Renal pelvis (tissue), 12 donors: ENCODE measurements at places on chromosomes 5 and 9. TPM values are rescaled to one million over a fixed set of nuclear protein-coding genes. Genes with fewer than 3 reads are reported as not detected.
A peak's percentile ranks its signal among the peaks of the same experiment; 100 is the strongest.

GABRP gene
- polyA plus RNA-seq, result 2.4 TPM

TPRN gene
- 23.2 TPM for polyA plus RNA-seq

LRRC19 gene
- 18.9 TPM for polyA plus RNA-seq

TMEM250 gene
- polyA plus RNA-seq, result 24.5 TPM

ERMP1 gene
- 44.3 TPM for polyA plus RNA-seq

CAMK4 gene
- 5.6 TPM for polyA plus RNA-seq

ANKRD18A gene
- polyA plus RNA-seq, result 3.9 TPM

FOXD4L5 gene
- polyA plus RNA-seq, result 0.11 TPM

RNF130 gene
- 70.9 TPM for polyA plus RNA-seq

PCDHGA12 gene
- polyA plus RNA-seq, result 1.8 TPM

STING1 gene
- polyA plus RNA-seq, result 41.3 TPM

IL3 gene
- not detected for polyA plus RNA-seq

CTSL gene
- 148 TPM for polyA plus RNA-seq

ECM2 gene
- 14.1 TPM for polyA plus RNA-seq

IRF1 gene
- 17.1 TPM for polyA plus RNA-seq

DNA sequence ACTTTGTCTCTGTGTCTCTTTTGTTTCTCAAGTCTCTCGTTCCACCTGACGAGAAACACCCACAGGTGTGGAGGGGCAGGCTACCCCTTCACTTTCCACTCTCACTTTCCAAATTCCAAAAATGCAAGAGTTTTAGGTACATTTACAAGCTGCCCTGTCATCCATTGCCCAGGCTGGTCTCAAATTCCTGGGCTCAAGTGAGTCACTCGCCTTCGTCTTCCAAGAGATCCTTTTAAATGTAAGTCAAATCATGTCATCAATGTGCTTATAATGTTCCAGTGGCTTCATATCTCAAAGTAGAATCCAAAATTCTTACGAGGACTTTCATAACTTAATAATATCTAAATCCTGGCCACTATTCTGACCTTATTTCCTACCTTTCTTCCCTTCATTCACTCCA is 20.4 kb upstream of the UGCG start:
- DNase-seq, result no peak

DNA sequence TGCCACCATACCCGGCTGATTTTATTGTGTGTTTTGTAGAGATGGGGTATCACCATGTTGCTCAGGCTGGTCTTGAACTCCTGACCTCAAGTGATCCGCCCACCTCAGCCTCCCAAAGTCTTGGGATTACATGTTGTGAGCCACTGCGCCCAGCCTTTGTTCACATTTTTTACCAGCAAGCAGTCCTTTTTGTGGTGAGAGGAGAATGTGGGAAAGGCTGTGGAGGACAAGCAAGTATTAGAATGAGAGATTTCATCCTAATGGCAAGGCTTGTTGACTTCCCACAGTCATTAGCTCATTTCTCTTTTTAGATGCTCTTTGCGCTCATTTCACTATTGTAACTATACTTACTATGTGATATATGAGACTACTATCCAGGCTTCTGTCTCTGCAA is 6.1 kb downstream of the IL31RA start:
- no peak for DNase-seq

GRCh38 chr9:16705111-16705604 is 165.3 kb downstream of the BNC2 start:
- DNase-seq, result peak; percentile 82

GRCh38 chr9:126298063-126298801 is 28.4 kb upstream of the MVB12B start:
- peak; percentile 77 for DNase-seq

DNA sequence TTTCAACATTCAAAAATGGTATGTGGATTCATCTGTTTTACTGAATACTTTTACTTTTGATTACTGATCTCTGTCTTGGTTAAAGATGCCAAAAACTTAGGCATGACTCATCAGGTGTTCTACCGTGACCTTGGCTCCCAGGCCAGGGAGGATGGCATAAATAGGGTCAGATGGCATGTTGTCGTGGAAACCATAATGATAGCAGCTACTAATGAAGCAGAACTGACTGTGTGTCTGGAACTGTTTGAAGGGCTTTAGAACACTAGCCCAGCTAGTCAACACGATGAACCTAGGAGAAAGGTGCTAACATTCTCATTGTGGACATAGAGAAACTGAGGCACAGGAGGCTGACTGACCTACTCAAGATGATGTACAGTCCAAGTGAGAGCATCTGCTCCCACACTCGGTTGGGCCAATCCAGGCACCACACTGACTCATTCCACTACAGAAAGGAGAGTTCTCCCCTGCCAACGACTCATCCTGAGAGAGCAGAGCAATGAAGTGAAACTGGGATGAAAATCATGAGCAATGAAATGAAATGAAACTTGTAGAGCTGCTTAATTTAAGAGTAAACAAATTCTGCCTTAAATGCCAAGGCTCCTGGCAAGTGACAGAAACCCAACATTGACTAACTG is 116.0 kb downstream of the TENT4A start:
- DNase-seq, result no peak

DNA sequence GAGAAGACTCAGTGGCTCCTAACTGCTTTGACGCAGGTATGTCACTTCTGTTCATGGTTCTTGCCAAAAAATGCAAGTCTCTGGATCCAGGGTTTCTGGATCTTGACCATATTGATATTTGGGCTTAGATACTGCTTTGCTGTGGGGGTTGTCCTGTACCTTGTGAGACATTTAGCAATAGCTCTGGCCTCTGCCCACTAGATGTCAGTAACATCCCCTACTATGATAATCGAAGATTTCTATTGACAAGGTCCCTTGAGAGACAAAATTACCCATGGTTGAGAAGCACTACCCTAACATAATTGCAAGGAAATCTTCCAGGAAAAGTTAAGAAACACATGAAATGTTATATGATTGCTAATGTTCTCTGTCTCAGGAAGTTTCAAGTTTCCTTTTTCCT is 285.4 kb downstream of the TMEM232 start:
- peak; percentile 4 for DNase-seq

- peak; percentile 9 for DNase-seq
Measured at GRCh38 chr5:171736976-171737891, 48.4 kb upstream of the SMIM23 start.

DNA sequence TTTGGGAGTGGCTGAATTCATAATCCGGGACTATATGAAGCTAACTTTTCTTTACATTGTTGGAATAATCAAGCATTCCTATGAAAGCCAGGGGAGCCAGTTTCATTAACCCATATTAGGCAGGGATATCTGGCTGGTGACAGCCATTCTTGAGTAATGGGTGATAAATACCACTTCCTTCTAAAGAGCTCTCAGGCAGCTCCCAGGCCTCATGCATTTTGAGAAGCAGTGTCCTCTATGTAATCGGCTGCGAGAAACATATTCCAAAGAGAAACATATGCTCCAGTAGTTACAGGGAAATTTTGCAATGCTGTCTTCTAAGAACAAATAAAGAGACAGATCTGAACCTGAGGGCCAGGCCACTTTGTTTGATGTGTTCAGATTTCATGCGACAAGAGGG is 83.1 kb downstream of the MSX2 start:
- DNase-seq, result no peak

- DNase-seq, result no peak
Measured at GRCh38 chr9:123089790-123090189, 56.3 kb downstream of the GPR21 start.

DNA sequence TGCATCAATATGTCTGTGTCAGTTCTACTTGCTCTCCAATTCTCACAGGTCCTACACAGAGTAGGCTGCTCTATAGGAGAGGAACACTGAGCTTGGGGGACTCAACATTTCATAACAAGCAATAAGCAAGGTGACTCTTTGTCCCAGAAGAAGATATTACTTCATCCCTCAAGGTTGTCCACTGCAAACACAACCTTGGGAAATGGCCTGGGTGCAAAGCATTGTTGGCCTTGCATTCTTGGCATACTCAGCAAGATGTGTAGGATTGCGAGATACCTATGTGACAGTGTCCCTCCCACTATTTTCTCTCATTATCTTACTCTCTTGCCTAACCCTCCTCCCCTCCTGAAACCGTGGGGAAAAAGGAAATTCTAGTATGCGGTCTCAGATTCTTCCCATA is 169.8 kb upstream of the FREM1 start:
- DNase-seq, result no peak

- DNase-seq, result no peak
Measured at GRCh38 chr9:107090218-107090617, 192.9 kb upstream of the RAD23B start.

DNA sequence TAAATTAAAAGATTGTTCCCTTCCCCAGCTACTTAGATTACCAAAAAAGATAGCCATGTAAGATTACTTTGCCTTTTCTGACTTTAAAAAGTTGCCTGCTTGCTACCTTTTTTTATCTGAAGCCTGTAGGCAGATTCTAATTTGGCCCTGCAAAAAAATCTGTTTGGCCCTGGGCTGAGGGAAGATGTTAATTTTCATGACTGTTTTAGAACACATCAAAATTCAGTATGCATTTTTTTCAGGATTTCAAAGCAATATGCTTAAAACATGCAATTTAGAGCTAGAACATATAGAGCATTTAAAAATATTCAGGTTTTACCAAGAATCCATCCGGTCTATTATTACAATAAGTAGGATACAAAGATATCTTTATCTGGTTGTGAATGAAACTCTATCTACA is 563.6 kb downstream of the NR2F1-AS1 start:
- no peak for DNase-seq

- DNase-seq, result no peak
Measured at GRCh38 chr5:179422213-179422855, 77.1 kb upstream of the ADAMTS2 start.

DNA sequence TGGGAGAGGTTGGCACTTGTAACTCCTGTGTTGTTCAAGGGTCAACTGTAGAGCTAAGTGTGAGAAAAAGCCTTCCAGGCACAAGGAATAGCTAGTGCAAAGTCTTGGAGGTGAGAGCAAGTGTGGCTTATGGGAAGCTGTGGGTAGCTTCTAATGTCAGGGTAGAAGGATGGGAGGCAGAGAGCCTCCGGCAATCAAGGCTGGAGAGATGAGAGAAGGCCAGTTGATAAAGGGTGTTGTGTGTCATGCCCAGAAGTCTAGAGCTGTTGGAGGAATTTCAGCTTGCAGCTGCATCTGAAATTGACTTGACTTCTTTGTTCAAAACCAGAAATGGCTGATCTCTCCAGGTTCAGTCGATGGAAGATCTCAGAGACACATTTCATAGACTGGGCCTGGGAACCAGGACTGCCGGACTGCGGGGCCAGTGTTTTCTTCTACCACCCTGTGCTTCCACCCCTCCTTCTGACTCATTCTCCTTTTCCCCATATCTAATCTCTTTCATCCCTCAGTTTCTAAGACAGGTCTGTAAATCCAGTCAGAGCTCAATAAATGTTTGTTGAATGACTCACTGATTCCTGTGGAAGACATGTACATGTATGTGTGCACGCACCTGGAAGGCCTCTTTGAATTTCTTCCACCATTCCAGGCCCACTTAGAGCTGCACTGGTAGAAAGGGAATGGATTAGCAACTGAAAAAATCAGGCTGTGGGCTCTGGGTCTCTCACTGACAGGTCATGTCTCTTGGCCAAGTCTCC is 67.8 kb upstream of the KLF4 start:
- no peak for DNase-seq

GRCh38 chr9:89021154-89021803 is 30.0 kb downstream of the S1PR3 start:
- no peak for DNase-seq

GRCh38 chr9:125650271-125650737 is 56.7 kb downstream of the MAPKAP1 start:
- no peak for DNase-seq

GRCh38 chr5:173869316-173869715 is 18.8 kb upstream of the CPEB4 start:
- no peak for DNase-seq

GRCh38 chr5:115262321-115263077 is at the start of gene PGGT1B:
PGGT1B (minus strand) TSS chr5:115262877; CDS start chr5:115262851, 26 bp downstream.
- peak; percentile 60 for DNase-seq

DNA sequence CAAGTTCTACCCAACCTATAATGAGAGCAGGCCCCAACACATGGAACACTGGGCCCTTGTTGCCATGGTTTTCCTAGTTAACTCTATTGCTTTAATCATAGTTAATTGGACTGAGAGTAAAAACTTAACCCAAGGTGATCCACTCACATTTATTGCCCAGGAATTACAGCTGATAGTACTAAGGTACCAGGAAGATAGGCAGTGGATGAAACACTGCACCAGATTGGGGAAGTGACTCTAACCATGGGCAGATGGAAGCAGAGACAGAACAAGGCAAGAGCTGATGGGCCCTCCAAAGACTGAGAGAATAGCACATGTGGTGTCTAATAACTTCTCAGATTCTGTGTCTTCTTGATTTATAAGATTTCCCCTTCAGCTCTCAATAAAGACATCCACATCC is 145.7 kb upstream of the TRIM32 start:
- no peak for DNase-seq

GRCh38 chr5:66436721-66437120 is 159.5 kb upstream of the MAST4 start:
- no peak for DNase-seq

DNA sequence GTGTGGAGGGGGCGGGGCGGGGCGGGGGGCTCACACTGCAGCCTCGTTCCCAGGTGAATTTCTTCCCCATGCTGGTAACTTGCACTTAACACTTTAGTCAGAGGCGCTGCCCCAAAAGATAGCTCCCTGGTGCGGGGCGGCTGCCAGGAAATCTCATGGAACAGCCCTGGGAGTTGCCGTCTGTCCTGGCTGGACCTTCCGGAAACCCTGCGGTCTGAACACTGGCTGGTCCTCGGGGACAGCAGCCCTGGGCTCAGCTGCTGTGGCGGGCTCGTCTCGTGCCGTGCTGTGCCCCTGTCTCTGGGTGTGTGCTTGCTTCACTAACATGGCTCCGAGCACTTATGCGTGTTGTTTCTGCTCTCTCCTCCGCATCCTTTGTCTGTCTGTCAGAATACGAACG is 25.8 kb downstream of the PTGES2 start:
- DNase-seq, result no peak

DNA sequence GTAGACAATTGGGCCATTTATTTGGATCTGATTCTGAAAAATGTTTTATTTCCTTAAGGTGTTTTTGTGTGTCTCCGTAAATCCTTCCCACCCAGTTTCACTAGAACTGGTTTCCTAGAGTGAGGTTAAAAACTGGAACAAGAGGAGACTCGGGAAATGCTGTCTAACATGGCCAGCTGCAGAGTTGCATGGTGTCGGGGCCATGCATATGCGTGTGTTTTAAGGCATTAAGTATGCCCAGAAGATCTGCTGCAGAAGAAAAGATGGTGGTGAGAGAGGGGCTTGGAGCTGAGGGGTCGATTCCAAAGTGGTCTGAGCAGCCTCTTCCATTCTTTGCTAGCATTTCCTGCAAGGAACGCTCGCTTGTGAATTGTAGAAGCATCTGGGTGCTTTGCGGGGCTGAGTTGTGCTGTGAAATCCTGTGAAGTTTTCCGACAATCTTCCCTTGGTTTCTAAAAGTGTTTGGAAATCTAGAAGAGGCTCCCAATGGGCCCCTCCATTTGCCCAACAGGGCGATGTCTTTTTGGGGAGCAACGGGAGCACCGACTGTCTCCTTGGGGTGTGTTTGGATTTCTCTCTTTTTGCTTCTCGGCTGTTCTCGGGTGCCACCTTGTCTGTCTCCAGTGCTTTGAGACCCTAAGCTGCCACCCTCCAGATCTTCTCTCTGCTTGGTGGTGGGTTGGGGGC is 113.8 kb downstream of the COL5A1 start:
- no peak for DNase-seq

GRCh38 chr9:120935383-120935857 is 8.8 kb upstream of the TRAF1 start:
- peak; percentile 61 for DNase-seq
